ENCODE measurements at places on chromosomes 16 and 17.

DNA sequence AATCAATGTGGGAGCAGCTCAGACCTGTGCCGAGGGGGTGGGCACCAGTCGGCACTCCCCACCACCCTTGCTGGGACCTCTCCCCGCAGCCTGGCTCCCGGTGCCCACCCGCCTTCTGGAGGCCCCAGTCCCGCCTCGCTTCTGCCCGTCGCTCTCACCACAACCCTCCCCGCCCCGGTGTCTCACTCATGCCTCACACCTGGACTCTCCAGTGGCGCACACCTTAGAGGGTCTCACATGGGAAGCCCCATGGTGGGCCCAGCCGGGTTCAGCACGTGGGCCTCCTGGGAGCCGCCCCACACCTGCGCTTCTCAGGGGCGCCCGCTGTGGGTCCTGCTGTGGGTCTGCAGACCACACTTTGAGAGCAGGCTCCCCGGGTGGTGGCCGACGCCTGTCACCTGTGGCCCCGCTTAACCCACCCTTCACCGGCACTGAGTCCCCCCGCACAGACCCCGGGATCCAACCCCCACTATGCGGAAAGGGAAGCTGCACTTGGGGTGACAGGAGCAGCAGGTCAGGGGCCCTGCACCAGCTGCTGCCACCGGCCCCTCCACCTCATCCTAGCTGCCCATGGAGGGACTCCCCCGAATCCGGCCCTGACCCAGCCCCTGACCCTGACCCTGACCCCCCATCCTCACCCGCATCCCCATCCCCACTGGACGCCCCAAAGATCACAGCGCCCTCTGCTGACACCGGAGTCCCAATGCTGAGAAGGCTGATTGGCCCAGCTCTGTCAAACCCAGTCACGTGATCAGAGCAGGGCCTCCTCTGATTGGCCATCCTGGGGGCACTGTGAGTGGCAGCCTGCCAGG lies 27.4 kb upstream of the SLC38A10 start:
- no peak for DNase-seq

- DNase-seq = no peak
Observed at GRCh38 chr16:88978608-88979346, 1.8 kb upstream of the CBFA2T3 start.

DNA sequence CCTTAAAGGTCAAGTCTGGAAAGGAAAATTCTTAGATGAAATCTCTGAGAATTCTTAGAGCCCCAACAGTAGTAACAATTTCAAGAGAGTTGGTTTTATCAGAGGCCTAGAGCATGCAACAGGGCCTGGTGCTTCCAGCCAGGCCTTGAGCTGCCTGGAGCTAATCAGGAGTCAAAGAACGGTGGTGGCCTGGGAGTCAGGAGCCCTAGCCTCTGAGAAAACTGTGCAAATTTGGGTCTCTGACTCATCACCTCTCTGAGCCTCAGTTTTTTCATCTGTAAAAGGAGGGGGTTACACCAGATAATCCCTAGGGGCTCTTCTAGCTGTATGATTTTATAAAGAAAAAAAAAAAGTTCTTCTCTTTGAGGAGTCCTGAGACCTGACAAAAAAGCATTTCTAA lies 227.3 kb upstream of the RPL38 start:
- DNase-seq = no peak

GRCh38 chr16:49608098-49608497 lies 234.5 kb downstream of the C16orf78 start:
- no peak for DNase-seq

DNA sequence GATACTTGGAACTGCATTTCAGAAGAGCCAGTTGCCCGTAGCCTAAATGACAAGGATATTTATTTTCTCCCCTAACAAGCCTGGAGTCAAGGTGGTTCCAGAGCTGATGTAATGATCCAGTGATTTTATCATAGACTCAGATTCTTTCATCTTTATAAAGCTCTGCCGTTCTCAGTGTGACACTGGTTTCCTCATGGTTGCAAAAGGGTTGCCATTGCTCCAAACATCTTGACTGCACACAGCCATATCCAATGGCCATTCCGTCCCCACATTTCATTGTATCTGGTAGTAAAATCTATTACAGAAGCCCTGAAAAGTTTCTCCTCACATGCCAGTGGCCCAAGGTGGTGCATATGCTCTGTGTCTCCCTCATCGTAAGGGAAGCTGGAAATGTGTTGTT lies 63.1 kb upstream of the SDK2 start:
- DNase-seq = no peak

- no peak for DNase-seq
Observed at GRCh38 chr17:50934672-50935220, 68.6 kb upstream of the TOB1 start.

GRCh38 chr16:51133688-51134087 lies 17.4 kb downstream of the SALL1 start:
- DNase-seq = no peak

DNA sequence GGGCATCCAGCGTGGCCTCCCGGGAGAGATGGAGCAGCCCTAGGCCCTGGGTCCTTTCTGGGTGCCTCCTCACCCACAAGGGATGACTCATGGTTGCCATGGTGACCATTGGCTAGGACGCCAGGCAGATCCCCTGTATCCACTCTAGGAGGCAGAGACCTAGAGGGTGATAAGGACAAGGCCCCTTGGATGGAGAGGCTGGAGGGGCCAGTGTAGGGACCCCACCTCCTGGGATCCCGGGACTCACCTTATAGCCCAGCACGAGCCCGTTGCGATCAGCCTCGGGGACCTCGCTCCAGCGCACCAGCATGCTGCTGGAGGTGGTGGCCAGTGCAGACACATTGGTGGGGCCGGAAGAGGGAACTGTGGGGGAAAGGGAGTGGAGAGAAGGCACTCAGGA lies 82.2 kb upstream of the CDC42EP4 start:
- no peak for DNase-seq

DNA sequence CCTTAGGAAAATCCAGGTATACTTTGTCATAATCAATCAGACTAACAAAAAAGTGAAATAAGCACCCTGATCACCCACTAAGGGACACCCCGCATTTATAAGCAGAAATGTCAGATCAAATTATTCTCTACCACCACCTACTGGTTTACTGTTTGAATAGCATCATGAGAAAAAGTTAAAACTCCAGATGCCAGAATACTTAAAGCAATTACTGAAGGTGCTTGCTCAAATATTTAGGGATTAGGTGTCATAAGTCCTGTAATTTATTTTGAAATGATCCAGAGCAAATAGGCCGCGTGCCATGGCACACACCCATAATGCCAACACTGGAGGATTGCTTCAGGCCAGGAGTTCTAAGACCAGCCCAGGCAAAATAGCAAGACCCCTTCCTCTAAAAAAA lies 2.3 kb downstream of the TOP2A start:
- DNase-seq = no peak
